Smooth muscle cell of the pulmonary artery (primary cell): ENCODE measurements at places on chromosomes 7 and 10. TPM values are rescaled to one million over a fixed set of nuclear protein-coding genes. Genes with fewer than 3 reads are reported as not detected.

The ITPRID1 gene
- not detected in 2 replicates for total RNA-seq

The GIMAP2 gene
- 0.43 and 1.7 TPM in 2 replicates for total RNA-seq

The EBF3 gene
- 1.6 and 6.5 TPM in 2 replicates for total RNA-seq

The TSPAN33 gene
- total RNA-seq = 0.26 and 0.53 TPM in 2 replicates

The TMEM140 gene
- 8.7 and 17.7 TPM in 2 replicates for total RNA-seq

The HECW1 gene
- 0.26 and 0.33 TPM in 2 replicates for total RNA-seq

The ZNF804B gene
- not detected in 2 replicates for total RNA-seq

The CTAGE8 gene
- 0.17 TPM in 1 of 2 replicates, not detected in the other for total RNA-seq

The COL13A1 gene
- total RNA-seq = 5.0 and 38.9 TPM in 2 replicates

The CALN1 gene
- not detected in 2 replicates for total RNA-seq
